ENCODE measurements at places on chromosomes 7 and 10.

GRCh38 chr10:17076626-17077345, 52.8 kb downstream of the CUBN start:
- DNase-seq = no peak

GRCh38 chr10:839550-840205, 91.8 kb downstream of the LARP4B start:
- no peak for DNase-seq

DNA sequence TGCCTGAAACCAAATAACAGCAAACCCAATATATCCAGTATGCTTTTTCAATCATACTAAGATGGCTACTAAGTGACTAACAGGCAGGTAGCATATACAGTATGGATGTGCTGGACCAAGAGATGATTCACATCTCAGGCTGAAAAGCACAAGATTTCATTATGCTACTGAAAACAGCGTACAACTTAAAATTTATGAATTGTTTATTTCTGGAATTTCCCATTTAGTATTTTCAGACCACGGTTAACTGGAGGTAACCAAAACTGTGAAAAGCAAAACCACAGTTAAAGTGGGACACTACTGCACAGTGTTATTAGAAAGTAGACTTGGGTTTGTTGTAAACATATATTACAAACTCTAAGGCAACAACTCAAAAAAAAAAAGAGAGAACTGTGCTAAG, 91.5 kb downstream of the KMT2C start:
- no peak for DNase-seq

- peak; percentile 24 for DNase-seq
These were observed 744 bp downstream of the TRIP6 start for GRCh38 chr7:100867776-100868485.

DNA sequence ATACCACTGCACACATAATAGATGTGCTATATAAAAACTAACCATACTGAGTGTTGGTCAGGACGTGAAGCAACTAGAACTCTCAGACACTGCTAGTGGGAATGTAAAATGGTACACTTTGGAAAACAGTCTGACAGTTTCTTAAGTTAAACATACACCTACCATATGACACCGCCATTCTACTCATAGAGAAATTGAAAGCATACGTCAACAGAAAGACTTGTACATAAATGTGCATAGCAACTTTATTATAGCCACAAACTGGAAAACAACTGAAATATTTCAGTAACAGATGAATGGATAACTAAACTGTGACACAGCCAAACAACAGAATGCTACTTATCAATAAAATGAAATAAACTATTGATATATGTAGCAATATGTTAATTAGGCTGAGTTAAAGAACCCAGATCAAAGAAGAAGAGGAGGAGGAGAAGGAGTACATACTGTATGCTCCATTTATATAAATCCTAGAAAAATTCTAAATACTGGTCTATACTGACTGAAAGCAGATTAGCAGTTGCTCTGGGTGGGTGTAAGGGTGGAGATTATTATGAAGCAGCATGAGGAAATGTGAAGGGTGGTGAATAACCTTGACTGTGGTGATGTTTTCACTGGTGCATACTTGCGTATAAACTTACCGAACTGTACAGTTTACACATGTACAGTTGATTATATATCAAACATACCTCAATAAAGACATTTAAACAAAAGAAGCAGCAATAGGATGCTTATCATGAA, 48.6 kb downstream of the ARHGAP21 start:
- no peak for DNase-seq
